ENCODE measurements at places on chromosomes 16 and 17.

GRCh38 chr17:9334536-9335446 lies 240.8 kb downstream of the STX8 start:
- DNase-seq, result no peak

DNA sequence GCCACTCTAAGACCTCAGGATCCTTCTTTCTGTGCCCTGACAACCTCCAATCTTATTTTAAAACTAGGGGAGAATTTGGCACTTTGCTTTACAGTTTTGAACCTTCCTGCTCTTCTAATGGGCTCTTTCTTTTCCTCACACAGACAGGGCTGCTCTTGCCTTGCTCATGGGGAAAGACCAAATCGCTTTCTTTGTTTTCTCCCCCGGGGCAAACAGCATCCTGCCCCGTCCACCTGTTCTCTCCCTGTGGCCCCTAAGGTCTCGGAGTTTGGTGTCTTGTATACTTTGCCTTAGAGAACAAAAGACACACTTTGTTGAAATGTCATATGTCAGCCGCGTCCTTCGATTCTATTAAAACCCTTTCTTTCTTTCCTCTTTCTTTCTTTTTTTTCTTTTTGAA lies 306.7 kb upstream of the SALL1 start:
- no peak for DNase-seq

DNA sequence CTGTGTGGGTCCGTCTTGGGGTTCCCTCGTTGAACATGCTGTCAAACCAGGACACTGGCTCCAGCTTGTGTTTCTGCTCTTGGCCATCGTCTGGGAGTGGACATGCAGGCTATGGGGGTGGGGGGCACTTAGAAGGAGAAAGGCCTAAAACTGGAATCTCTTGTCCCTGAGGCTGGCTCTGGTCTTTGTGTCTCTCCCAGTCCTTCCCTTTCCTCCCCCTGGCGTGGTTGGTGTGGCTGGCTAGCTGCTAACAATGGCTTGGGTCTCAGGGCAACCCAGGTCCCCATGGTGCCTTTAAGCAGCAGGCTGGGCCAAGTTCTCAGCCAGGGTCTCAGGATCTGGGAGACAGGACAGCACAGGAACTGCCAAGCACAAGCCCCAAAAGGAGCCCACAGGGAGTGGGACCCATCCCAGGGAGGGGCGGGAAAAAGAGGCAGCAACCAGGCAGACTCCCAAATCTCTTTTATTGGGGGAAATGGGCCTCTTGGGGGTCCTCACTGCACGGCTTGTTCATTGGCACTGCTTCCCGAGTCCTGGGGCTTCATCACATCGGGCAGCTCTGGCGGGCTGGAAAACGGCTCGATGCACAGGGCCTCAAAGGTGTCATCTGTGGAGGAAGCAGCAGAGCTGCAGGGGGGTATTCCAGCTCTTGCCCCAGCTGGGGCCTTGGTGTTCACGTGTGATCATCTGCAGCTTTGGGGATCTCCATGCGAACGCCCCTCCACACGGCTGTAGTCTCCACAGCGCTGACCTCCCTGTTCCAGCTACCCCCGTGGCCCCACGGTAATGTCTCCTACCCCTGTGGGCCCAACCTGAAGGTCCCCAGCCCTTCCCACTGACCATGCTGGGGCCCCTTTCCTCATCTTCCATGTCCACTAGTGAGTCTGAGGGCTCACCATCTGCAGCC lies 5.3 kb downstream of the ELOB start:
- DNase-seq, result no peak

DNA sequence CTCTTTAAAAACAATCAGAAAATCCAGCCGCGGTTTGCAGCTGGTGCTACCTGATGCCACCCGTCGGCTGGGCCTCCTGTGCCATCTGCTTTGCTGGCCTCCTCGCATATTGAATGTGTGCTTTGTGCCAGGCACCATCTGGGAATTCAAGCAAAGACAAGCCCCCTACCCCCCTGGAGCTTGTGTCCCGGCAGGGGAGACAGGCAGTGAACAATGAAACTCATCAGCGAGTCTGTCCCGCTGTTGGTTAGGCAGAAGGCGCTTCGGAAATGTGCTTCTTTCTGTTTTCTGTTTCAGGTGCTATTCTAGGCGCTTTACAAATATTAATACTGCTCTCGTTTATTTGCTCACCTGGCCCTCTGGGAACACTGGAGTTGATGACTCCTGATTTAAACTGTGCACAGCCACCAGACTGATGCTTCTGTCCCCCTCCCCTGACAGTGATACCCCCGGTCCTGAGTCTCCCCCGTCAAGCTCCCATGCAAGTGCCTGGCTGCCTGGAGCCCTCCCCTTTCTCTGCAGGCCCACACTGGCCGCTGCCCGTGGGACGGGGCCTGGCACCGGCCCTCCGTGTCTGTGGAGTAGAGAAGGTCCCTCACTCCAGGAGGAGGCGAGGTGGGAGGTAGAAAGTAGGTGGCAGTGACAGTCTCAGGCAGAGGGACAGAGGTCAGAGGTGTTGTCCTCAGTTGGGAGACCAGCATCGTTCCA lies 126.1 kb upstream of the PLCG2 start:
- DNase-seq, result no peak

DNA sequence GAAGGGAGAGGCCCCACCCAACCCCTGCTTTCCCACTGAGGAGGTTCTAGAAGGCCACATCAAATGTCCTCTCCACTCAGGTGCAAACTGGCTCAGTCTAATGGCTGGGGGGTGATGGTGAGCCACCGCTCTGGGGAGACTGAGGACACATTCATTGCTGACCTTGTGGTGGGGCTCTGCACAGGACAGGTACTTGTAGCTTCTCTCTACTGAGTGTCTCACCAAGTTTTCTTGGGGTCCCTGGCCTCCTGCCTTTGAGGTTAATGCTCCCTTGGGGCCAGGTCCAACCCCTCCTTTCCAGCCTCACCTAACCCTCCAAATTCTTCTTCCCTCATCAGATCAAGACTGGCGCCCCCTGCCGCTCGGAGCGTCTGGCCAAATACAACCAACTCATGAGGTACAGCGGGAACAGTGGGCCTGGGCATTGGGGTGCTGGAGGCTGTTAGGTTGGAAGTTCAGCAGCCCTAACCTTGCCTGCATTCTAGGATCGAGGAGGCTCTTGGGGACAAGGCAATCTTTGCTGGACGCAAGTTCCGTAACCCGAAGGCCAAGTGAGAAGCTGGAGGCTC lies 5.7 kb downstream of the ENO3 start:
- no peak for DNase-seq

- no peak for DNase-seq
These were observed 29.0 kb downstream of the HELZ start for GRCh38 chr17:67215991-67216421.

GRCh38 chr17:40825599-40825998 lies 3.2 kb upstream of the KRT10 start:
- DNase-seq, result no peak

- DNase-seq, result no peak
These were observed 286.5 kb downstream of the SLC39A11 start for GRCh38 chr17:72806011-72806410.

DNA sequence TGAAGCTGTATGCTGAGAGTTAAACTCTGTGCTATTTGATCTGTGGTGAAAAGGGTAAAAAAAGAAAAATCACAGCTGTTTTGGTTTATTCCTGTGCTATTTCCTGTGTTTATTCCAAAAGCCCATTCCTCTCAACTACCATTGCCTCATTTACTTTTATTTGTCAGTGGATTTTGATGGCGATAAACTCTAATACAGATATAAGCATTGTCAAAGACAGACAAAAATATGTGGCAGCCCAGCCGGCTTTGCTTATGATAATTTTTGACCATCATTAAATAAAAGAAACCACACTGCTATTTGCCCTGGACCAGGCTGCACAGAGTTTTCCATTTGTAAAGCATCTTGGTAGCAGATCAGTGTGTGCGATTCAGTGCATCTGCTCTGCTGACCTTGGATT lies 473.6 kb upstream of the ASIC2 start:
- DNase-seq, result no peak

- DNase-seq, result no peak
These were observed 222.3 kb downstream of the MSI2 start for GRCh38 chr17:57478478-57479250.
